ENCODE measurements at places on chromosomes 12 and 14.

GRCh38 chr12:107478881-107479280, 206.7 kb upstream of the PWP1 start:
- DNase-seq, result no peak

- DNase-seq, result peak; percentile 97
These were observed 49.1 kb downstream of the NCOR2 start for GRCh38 chr12:124518051-124518932.

DNA sequence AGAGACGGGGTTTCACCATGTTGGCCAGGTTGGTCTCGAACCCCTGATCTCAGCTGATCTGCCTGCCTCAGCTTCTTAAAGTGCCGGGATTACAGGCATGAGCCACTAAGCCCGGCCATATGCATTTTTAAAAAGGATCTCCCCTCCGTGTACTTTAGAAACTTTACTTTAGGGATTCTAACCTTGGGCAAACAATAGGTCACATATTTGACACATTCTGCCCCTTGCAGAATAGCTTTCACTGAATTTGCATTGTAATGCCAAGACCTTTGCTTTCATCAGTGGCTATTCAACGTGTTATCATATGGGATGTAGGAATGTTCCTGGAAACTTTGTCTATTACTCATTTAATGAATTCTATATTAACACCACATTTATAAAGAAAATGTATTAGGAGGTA, 11.4 kb upstream of the ANKS1B start:
- no peak for DNase-seq

GRCh38 chr12:124709722-124710687, 142.6 kb upstream of the NCOR2 start:
- no peak for DNase-seq

GRCh38 chr14:68245146-68246073, 425.8 kb downstream of the RAD51B start:
- DNase-seq, result no peak

GRCh38 chr14:105846312-105846711, 319.9 kb downstream of the TMEM121 start:
- no peak for DNase-seq

DNA sequence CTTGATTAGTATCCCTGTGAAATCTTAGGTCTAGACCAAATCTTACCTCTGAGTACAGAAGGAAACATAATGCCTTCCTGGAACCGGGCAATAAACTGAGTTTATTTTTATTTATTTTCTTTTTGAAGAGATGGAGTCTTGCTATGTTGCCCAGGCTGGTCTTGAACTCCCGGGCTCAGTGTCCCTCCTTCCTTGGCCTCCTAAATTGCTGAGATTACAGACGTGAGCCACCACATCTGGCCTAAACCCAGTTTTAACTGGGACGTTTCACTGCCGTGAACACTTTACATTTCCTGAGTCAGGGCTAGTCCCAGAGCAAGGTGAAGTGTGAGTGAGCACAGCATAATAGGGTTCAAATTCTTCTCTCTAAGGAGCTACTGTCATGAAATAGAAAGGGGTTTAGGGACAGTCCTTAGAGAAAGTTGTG, 671 bp downstream of the GUCY2C start:
- no peak for DNase-seq

- DNase-seq, result peak; percentile 8
These were observed 64.1 kb upstream of the HIF1A start for GRCh38 chr14:61631045-61631687.

- DNase-seq, result no peak
These were observed 11.7 kb downstream of the CAMKK2 start for GRCh38 chr12:121284551-121285390.

DNA sequence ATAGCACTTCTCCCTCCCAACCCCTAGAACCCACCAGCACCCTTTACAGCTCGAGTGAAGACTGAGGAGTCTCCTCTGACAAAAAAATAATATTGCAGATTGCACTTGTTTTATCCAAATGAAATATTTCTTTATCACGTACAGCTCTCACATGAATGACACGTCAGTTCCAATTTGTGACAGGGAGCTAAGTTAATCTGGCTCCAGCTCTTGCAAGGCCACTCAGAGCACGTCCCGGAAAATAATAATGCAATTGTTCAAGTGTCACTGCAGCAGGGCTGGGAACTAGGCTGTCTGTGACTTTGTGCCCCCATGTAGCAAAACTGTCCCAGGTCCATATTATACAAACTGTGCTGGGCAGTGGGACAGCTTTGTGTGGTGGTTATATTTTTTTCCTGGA, 539.6 kb downstream of the VRK1 start:
- DNase-seq, result no peak
